GM12865 (cell line): ENCODE measurements at places on chromosomes 6 and 20.

DNA sequence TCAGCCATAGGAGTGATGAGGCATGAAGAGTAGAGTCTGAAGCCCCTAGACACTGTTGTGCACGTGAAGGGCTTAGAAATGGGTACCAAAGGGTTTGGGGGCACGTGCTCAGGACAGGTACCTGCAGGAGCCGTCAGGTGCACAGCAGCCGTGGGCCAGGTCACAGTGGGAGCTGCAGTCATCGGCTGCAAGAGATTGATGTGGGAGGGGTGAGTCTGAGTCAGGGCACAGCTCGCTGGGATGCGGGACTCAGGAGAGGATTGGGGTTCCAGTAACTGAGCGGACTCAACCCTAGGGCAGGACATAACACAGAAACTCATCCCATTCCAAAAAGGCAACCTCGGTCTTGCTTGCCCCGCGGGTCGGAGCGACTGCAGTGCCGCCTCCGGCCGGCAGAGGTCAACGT, 1.1 kb downstream of the DLK2 start:
- DNase-seq: no peak

DNA sequence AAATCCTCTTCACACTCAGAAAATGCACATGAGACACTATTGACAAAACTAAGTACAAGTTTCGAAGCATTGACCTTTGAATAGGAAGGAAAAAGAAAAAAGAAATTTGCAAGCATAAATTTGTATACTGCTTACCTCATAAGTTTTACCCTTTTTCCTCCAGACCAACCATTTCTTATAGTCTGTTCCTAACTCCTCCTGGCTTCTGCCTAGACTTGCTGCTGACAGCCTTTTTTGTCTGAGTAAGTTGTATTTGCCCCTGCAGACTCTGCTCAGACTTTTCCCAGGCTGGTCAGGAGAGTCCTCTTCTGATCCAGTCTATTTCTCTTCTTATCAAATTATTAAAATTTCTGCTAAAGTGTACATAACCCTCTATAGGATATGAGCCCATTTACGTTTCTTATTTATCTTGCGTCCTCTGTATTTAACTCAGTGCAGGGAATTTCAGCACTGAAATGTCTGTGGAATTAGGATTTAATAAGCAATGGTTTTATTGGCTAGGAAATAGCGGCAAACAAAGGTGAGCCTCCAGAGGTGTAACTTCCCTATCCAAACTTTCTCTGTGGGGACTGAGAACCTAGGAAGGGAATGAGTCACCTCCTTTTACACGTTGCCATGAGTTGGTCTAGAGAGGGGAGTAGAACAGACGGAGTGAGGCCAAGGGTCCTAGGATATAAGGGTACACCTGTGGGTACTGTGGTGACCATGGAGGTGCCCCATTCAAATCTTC, 207.1 kb upstream of the MARCKS start:
- DNase-seq: no peak

DNA sequence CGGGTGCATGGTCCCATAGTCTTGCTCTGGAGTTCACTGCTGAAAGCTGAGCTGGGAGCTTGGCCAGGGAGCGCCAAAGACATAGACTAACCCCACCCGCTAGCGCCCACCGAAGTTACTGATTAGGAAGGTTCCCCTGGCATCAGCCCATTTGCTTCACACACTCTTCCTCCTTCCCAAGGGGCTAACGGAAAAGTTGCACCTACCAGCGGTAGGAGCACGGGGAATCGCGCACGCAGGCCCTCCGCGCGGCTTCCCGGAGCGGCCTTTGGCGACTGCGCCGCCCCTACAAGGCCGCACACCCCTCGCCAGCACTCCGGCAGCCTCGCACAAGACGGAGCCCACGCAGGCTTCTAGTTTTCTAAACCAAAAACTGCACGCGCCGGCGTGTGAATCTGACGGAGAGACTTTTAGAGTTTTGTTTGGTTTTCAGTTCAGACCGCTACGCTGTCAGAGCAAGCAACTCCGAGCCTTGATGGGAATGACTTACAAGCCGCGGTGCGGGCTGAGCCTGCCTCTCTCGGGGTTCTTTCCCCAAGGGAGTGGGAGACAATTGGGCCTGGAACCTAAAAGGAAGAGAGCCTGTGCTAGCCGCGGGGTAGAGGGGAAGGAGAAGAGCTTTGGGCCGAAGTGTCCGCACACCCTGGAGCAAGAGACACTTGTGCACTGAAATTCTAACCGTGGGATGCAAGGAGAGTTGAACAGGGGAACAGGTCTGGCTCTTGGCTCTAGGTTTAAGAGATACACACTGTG, 891 bp upstream of the POU3F2 start:
- DNase-seq: no peak

GRCh38 chr20:34621383-34622367, 55.2 kb downstream of the PIGU start:
- no peak for DNase-seq

- no peak for DNase-seq
Measured at GRCh38 chr20:50957276-50957675, 1.1 kb downstream of the DPM1 start.

DNA sequence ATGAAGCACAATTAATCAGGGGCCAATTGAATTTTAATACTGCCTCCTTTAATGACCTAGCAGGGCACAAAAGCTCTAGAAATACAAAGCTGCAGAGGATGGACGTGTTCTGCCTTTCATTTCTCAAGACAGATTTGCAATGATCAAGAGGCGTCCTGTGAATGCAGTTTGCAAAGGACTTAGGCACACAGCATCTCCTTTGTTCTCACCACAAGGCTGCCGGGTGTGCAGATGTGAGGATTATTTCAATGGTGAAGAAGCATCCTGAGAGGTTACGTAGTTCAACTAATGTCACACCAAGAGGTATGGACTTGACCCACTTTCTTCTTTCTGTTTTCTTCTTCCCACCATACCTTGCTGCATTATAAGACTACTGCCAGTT, 42.9 kb upstream of the SPTLC3 start:
- DNase-seq: no peak

DNA sequence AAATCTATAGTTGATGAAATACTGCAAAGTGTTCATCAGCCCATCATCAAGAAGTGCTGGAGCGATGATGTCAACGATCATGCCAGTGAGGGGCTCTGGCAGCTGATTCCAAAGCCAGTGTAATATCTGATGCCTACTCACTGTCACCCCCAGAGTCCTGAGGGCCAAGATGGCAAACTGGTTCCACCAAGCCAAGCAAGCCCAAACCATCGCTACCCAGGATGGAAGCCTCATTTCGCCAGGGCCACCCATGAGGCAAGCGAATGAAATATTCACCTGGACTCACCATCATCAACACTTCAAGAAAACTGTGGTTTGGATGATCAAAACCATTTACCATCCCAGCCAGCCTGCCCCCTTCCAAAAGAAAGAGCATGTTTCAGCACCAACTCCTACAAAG, 76.5 kb downstream of the GNAS-AS1 start:
- DNase-seq: no peak
